Activated gamma-delta T cell treated with Interleukin-2 at 50 U/mL for 16 hours (primary cell): ENCODE measurements at places on chromosomes 7 and 10.

DNA sequence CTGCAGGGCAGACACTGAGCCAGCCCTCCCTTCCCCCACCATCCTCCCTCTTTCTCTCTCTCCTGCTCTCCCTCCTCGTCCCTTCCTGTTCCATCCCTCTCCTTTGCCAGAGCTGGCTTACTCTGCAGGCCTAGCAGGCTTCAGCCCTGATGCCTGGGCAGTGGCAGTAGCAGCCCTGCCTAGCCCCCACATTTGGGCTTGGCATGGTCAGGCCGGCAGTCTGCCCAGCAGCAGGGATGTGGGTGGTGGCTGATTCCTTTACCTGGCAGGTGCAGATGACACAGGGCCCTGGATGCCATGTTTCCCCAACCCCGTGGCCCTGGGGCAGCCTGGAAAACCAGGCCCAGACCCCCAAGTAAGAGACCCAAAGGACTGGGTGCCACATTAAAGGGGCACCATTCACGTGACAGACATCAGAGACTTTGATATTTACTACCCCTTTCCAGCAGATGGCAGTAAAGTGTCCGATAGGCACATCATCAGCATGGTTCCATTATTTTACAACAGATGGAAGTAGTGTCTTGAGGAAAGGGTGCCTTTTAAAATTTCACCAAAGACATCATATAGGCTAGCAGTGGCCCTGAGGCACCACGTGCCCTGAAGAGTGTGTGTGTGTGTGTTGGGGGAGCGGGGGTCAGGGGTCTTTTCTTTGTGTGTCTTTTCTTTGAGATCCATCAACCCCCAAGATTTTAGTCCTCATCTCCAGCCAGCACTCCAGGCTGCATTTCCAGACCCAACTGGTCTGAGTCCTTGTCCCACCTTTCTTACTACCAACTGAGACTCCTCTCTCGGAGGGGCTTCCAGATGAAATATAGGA lies 5.9 kb downstream of the KCP start:
- DNase-seq: no peak

DNA sequence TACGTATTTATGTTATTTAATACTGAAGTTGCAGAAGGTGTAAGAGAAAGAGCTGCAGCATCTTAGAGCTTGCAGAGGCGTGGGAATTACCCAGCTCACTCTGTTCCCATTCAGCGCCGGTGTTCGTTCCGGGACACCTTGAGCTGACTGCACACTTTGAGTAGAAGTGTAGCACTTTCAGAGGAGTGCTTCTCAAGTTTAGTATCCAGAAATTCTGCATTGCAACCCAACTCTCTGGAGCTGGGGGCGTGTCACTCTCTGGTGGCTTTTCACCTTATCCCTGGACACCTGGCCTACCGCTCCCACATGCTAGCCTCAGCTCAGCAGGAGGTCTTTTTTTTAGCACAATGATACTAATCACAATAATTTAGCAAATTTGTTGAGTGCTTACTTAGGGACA lies 66.4 kb upstream of the SHH start:
- no peak for DNase-seq

DNA sequence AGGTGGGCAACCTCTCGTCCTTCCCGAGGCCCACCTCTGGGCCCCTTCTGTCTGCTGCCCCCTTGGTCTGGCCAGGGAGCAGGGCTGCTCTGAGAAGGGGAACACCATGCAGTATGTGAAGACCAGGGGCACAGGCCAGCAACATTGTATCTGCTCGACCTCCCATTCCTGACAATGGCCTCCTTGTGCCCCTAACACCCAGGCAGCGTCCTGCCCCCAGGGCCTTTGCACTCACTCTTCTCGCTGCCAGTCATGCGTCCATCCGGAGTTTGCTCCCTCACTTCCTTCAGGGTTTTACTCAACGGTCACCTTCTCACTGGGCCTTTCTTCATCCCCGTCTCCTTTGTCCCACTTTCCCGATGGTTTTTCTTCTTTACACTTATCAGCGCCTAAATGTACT lies 232.9 kb upstream of the GRB10 start:
- DNase-seq: no peak

DNA sequence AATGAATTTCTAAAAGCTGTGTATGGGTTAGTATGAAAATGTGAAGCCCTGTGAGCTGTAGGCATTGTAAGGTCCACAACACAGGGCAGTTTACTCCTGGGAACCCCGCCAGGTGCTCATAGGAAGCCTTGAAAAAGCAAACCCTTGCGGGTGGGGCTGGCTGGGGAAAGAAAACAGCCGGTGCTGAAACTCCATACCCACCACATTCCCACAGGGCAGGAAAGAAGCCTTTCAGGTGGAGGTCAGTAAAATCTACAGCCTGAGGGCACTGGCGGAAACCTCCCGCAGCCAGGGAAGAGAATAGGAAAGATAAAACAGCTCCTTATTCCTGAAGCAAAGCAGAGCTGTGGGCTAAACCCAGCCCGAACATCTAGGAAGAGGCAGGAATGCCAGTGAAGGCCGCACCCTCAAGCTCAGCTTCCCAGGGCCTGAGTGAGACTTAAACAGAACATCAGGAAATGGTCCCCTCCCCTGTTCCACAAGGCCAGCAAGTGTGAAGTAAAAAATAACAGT lies 34.7 kb downstream of the PODXL start:
- no peak for DNase-seq

DNA sequence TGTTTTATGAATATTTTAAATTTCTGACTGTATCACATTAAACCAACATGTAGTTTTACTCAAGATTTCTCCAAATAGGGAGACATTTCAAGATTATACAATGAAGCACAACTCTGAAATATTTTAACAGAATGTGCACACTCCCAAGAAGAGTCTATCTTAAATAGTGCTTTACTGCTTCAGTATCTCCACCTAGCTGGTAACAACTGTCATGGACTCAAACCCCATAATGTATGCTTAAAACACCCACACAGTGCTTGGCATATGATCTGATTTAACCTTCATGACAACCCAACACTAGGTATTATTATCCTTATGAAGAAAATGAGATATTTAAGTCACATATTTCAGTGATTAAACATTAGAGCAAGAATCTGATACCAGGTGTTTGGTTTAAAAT lies 45.9 kb downstream of the ASZ1 start:
- DNase-seq: no peak

- DNase-seq: no peak
Measured at GRCh38 chr7:120311028-120311788, 38.2 kb downstream of the KCND2 start.

DNA sequence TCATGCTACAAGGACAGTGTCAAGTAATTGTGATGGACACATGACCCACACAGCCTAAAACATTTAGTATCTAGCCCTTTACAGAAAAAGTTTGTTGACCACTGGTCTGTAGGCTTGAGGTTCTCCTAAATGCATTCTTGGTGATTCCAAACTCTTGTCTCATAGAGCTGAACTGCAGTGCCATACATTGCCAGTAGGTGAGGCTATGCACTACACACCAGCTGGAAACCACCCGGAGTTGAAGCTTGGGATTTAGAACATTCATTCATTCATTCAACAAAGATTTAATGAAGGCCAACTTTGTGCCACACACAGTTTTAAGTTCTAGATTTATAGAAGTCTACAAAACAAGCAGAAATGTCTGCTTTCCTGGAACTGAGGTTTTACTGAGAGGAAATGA lies 77.3 kb upstream of the TCF7L2 start:
- no peak for DNase-seq

DNA sequence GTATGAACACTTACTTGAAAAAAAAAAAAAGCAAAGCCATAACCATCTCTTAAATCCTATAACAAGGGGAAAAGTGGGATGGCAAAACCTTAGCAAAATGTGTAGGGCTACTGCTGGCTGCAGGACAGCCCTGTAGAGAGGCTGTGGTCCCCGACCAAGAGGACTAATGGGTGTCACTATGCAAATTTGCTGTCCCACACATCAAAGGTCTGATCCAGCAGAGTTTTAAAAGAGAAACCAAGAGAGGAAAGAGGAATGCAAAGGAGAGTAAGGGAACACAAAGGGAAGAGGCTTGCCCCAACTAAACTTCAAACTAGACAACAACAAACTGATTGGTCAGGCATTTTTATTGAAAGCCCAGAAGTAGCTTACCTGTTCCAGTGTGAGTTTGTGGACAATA lies 3.1 kb upstream of the ZNRF2 start:
- no peak for DNase-seq

DNA sequence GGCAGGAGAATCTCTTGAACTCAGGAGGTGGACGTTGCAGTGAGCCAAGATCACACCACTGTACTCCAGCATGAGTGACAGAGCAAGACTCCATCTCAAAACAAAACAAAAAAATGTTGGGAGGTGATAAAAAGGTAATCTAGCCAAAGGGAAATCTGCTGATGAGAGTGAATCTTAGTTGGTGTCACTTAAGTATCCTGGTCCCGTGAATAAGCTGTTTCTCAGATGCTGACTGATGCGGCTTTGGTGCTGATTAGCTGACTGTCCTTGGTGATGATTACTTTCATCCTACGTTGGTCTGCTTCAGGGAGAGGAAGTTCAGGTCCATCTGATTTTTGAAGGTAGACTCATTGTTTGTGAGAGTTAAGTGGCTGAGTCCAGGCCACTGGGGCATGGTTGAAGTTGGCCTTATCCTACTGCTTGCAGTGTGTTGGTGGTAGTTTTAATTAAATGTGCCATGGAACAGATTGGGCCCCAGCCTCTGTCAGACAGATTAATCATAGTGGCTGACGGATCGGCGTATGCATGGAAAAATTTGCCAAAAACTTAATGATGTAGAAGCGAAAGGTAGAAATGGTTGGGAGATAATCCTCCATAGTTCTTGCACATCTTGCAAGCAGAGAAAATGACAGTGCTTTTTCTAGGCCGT lies 17.4 kb upstream of the TMEM236 start:
- no peak for DNase-seq
